Panc1 (cell line): ENCODE measurements at places on chromosomes 4 and X. TPM values are rescaled to one million over a fixed set of nuclear protein-coding genes. Genes with fewer than 3 reads are reported as not detected.

KLHL2 gene
- total RNA-seq = 17.4 TPM

DNA sequence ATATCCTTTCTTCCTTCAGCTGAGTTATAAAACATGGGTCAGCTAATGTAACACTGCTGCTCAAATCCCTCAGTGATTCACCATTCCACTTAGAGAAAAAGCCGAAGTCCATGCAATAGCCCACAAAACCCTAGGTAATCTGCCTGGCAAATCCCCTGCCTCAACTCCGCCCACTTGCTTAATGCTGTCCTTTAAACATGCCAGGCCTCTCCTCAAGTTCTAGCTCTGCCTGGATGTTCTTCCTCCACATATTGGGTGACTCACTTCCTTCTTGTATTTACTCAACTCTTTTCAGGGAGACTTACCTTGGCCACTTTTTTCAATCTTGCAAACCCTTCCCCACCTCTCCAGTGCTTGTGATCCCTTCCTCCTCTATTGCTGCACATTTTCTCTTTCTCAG is 89.8 kb downstream of the EMCN start:
- DNase-seq = no peak

DNA sequence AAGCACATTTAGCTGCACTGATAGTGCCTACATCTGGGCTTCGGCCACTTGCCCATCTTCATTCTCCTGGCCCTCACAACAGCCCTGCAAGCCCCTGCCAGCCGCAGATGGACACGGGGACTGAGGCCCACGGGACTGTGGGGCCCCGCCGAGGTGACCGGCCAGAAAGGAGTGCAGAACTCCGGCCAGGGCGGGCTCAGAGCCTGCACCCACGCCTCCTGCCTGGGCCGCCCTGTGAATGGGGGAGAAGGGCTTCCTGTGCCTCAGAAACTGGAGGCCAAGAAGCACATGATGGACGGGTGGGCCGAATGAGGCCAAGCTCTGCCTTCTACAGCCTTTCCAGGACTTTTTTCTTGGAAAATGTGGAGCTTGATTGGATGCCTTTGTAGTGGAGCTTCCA is 35.7 kb upstream of the HGFAC start:
- DNase-seq = no peak

DNA sequence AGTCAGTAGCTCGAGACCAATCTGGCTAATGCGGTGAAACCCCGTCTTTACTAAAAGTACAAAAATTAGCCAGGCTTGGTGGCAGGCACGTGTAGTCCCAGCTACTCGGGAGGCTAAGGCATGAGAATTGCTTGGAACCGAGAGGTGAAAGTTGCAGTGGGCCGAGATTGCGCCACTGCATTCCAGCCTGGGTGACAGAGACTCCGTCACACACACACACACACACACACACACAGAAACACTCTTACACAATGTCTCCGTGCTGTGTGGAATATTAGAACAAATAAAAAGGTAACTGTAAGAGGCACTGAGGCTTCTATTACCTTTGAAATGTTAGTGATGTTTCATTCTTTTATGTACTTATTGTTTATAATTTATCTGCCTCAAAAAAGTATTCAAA is 326.6 kb downstream of the GPAT3 start:
- no peak for DNase-seq

DNA sequence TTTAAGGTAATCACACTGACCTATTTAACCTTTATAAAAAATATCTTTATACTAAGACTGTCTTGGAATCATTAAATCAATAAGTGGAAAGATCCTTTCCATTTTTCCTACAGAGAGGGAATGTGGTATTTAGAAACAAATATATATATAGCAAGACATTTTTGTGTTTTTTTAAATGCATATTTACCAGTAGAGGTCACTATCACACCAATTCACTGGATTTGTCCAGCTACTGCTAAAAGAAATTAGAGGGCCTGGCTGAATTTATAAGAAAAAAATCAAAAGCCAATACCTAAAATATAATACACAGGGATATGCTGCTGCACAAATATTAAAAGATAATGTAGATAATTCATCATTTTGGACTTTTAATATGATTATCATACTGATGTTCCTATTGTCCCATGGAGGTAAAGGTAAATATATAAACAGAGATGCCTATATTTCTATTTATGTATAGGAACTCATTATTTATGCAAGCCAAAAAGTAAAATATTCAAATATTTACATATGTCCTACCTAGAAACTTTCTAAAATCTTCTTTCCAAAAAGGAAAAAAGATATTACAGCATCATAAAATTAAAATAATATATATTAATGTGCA is 69.5 kb downstream of the PDE5A start:
- DNase-seq = peak; percentile 15

DNA sequence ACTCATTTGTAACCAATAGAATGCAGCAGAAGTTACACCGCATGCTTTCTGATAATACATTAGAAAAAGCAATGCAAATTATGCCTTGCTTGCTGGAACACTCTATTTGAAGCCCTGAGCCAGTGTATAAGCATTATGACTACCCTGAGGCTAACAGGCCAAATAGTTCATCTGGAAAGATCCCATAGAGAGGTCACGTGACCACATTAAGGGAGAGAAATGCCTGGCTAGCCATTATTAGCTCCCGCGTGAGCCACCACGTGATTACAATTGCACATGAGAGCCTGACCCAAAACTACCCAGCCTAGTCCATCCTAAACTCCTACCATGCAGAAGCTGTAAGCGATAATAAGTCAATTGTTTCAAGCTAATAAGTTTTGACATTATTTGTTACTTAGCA is 472.9 kb upstream of the GALNTL6 start:
- no peak for DNase-seq

DNA sequence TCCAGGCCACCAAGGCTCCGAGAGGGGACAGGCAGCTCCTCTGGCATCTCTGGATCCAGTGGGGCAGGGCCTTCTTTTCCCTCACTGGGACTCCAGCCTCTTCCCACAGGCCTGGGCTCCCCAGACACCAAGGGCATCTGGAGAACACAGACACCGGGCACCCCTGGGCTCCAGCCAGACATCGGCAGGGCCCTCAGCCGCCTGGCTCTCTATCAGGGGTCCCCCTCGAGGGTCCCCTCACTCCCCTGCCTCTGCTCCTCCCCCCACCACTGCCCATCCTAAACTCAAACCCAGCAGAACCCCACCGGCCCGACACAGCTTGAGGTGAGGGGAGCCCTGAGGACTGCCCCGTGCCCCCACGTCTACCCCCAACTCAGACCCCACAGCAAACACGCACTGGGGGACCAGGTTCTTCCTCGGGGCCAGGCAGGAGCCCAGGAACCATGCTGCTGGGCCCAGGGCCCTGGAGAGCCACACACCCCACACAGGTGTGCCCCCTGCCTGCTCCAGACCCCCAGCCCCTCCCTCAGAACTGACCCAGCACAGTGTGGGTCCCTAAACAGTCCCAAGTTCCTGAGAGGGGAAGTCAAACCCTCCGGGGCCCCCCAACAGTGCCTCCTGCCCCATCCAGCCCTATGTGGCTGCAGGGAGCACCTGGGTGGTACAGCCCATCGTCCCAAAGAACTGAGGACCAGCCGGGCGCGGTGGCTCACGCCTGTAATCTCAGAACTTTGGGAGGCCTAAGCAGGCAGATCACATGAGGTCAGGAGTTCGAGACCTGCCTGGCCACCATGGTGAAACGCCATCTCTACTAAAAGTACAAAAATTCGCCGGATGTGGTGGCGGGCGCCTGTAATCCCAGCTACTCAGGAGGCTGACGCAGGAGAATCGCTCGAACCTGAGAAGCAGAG is 86.8 kb downstream of the FAM53A start:
- DNase-seq = no peak

NDST3 gene
- not detected for total RNA-seq

- DNase-seq = no peak
These were observed 305.6 kb upstream of the NR3C2 start for GRCh38 chr4:148747721-148748268.

TMPRSS11F gene
- not detected for total RNA-seq

DNA sequence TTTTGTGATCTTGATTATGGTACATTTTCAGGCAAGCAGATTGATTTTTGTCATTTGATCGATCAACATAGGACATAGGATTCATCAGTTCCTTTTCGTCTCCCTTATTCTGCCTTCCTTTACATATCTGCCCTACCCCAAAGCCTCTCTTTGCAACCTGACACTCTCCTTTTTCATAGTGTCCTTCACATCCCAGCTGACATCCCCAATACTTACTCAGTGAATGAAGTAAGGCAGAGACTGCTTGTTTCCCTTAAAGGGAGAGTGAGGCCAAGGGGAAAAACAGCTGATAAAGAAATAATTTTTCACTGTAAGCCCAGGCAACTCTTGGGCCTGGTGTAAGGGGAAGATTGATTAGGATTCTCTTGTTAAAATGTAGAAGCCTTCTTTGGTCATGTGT is 69.8 kb downstream of the GBA3 start:
- DNase-seq = no peak

GRCh38 chr4:31545755-31546154 is 825.6 kb downstream of the PCDH7 start:
- no peak for DNase-seq

DNA sequence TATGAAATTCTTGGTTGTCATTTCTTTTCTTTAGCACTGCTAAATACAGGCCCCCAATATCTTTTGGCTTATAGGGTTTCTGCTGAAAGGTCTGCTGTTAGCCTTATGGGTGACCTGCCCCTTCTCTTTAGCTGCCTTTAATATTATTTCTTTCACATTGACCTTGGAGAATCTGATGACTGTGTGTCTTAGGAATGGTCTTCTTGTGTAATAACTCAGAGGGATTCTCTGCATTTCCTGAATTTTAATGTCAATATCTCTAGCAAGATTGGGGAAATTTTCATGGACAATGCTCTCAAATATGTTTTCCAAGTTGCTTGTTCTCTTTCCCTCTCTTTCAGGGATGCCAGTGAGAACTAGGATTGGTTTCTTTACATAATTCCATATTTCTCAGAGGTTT is 292.4 kb downstream of the SLC7A11 start:
- no peak for DNase-seq

- DNase-seq = no peak
These were observed 11.8 kb downstream of the DSPP start for GRCh38 chr4:87620086-87620485.

DNA sequence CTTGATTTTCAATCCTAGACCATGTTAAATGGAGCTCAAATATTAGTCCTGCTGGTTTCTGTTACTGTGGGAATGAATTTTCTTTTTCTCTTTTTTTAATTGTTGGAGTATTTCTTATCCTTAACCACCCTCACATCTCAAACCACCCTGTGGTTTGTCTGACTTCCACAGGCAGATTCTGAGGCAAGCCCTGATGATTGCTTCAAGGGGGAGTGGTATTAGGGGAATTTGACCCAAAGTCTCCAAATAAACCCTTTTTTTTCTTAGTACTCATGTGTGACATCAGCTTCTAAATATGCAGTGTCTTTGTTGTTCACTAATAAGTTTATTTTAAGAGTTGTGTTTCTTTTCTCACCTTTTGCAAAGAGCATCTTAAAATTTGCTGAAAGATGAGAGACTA is 810.3 kb downstream of the IL1RAPL1 start:
- no peak for DNase-seq

DNA sequence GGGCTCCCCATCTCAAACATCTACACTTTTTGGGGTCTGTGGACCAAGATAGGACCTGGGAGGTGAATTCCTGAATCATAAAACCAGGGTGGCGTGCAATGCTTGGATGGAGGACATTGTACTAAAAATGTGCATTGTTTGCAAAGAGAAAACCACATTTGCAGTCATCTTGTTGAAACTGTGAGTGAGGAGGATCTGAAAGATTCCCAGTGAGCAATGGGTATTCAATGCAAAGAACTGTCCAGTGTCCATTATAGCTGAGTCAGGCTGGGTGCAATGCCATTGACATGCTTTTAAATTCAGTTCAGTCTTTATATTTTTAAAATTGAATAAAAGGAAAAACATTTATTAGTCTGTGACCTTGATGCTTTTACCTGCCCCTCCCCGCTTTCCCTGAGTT is 215.7 kb downstream of the STK32B start:
- DNase-seq = no peak

DNA sequence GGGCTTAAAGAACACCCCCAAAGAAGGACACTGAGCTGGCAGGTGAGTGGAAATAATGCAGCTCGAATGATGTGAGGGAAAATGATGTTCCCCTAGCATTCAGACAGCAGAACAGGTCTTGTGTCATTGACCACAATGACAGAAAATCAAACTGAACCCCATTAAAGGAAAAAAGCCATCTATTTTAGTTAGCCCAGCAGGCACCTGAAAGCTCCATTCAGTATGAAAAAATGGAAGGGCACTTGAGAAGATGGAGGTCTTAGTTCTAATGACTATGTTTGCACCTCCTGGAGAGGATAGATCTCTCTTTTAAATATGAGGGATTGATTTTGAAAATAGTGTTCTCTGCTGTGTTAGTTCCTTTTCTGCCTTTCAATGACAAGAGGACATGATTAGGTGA is 323.1 kb downstream of the NKX6-1 start:
- no peak for DNase-seq

GRCh38 chr4:56860781-56861180 is 39.3 kb upstream of the SPINK2 start:
- no peak for DNase-seq

GRCh38 chrX:81202456-81202819 is 536 bp downstream of the SH3BGRL start:
- no peak for DNase-seq

MMRN1 gene
- not detected for total RNA-seq

- DNase-seq = no peak
These were observed 178.9 kb upstream of the GPC4 start for GRCh38 chrX:133594156-133594555.

CFAP99 gene
- total RNA-seq = 0.33 TPM

ASB5 gene
- total RNA-seq = not detected

- no peak for DNase-seq
These were observed 1023.0 kb upstream of the GRID2 start for GRCh38 chr4:91280551-91281290.

PAGE5 gene
- total RNA-seq = not detected

GRCh38 chrX:49754233-49754857 is 58.6 kb upstream of the PAGE1 start:
- no peak for DNase-seq

DNA sequence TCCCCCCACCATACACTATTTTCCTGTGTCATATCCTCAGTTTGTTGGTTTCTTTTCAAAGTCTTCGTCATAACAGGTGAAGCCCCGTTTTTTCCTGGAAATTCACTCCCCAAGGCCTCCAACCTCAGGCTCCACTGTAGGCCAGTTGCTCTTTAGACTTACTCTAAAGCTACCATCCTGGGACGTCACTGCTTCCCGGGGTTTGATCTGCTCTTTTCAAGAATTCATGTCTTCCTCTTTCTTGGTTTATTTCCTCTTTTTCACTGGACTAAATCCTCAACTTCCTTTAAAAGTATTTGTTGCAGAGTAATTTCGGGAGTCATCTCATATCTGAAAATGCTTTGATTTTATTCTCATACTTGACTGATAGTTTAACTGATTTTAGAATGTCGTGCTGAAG is 6.5 kb upstream of the SERTM2 start:
- no peak for DNase-seq

FREM3 gene
- not detected for total RNA-seq
